Left ventricle myocardium superior (tissue), 1 donor: ENCODE measurements at places on chromosomes 13 and 19. TPM values are rescaled to one million over a fixed set of nuclear protein-coding genes. Genes with fewer than 3 reads are reported as not detected.

MUC16 gene
- 0.94 TPM for total RNA-seq

RNF17 gene
- not detected for total RNA-seq

PTGER1 gene
- not detected for total RNA-seq

CDC42EP5 gene
- total RNA-seq: 11.0 TPM

GAPDHS gene
- total RNA-seq: not detected

GPR180 gene
- 5.8 TPM for total RNA-seq

ZNF83 gene
- total RNA-seq: 15.8 TPM
